Chondrocyte (in vitro differentiated cells): ENCODE measurements at places on chromosomes 2 and 18.

- DNase-seq, result no peak
Observed at GRCh38 chr2:85166021-85166420, 32.8 kb downstream of the TCF7L1 start.

GRCh38 chr2:122758967-122759366, 1003.5 kb downstream of the TSN start:
- no peak for DNase-seq

GRCh38 chr2:15307526-15307925, 253.6 kb downstream of the NBAS start:
- no peak for DNase-seq

DNA sequence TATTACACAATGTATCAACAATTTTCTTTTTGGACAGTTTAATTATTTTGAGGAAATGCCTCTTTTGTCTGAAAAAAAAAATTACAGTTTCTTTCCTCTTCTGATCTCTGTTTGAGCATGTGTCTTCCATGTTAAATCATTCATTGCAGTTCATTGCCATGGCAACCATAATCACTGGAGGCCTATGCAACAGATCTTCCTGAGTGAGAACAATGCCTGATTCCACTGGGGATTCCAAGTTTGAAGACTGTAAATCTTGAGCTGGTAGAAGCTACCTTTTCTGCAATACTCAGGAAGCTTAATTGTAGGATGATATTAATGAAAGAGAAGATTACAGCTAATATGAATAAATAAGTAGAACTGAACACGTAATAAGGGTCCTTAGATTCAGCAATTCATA, 721.4 kb upstream of the CNTNAP5 start:
- DNase-seq, result no peak
